ENCODE measurements at places on chromosomes 1 and 21. TPM values are rescaled to one million over a fixed set of nuclear protein-coding genes. Genes with fewer than 3 reads are reported as not detected.

DNA sequence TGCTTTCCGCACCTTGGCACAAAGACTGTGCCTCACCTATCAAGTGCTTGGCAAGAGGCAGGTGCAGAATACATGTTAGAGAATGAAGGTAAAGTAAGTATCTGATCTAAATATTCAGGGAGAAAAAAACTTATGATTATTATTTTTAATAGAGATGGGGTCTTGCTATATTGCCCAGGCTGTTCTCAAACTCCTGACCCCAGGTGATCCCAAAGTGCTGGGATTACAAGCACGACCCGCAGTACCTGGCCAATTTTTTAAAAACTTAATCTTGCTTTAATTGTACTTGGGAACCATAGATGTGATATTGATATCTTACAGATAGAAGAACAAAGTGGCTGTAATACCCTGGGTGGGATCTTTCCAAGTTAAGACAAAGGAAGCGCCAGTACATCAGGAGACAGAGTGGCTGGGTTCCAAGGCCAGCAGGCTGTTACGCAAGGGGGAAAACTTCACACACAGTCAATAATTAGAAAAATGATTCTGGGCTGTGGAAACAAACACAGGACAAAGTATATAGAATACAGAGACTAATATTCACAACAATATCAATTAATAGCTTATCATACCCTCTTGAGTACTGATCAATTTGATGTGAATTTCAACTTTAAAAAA, 58.6 kb upstream of the ATP1A1 start:
- no peak for DNase-seq

DNA sequence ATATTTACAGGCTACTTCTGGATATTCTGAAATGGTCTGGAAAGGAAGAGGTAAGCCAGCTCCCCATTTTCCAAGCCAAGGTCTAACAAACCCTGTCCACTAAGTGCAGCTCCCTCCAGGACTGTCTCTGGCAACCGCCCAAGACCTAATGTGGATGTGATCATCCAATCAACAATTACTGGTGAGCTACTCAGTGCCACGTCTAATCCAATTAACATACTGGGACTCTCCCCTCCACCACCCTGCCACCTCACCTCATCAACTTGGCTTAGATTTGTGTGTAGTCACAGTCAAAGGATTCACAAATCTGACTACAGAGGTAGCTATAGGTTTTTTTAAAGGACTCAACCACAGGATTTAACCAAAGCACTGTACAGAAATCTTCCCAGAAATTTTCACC, 25.4 kb upstream of the S100A7 start:
- DNase-seq, result no peak

RNF186 gene
- total RNA-seq, result not detected

GRCh38 chr1:110890474-110891196, 17.7 kb downstream of the CD53 start:
- no peak for DNase-seq

- DNase-seq, result no peak
These were observed 31.8 kb downstream of the MEF2D start for GRCh38 chr1:156468693-156469345.

DNA sequence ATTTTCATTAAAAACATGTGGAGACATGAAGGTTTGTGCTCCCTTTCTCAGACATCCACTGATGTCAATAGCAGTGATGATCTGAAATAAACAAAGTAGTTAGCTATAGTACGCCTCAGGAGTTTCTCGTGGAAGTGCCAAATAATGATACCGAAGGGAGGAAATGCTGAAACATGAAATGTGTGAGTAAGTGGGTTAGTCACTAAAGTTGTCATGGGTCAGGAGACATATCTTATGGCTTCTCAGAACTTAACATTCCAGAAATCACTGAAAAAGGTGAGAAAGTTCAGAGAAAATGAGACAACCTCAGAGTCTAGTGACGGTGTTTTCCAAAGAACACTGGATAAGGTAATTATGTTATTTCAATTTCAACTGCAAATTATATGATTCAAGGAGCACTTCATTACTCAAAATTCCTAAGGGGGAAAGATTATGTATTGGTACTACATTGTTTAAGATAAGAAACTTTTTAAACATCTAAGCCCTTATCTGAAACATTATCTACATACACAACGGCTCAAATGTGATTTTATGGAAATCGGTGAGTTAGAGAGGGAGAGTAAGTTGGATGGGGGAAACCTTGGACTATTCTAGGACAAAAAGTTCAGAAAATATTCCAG, 20.6 kb downstream of the NIBAN1 start:
- no peak for DNase-seq

DNA sequence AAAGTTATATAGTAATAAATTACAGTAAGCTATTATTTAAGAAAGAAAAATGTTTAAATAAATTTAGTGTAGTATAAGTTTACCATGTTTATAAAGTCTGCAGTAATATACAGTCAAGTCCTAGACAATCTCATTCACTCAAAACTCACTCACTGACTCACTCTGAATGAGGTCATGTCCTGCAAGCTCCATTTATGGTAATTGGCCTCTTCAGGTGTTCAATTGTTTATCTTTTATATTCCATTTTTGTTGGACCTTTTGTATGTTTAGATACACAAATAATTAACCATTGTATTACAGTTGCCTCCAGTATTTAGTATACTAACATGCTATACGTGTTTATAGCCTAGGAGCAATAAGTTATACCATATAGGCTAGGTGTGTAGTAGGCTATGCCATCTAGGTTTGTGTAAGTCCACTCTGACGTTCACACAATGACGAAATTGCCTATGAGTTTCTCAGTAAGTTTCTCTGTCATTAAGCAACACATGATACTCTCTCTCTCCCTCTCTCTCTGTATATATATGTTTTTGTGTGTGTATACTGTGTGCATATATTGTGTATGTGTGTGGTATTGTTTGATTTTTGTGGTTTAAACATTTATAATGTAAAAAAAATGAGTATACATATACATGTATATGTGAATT, 161.2 kb downstream of the NCAM2 start:
- DNase-seq, result no peak
